ENCODE measurements at places on chromosomes 7 and 10.

- DNase-seq = no peak
Observed at GRCh38 chr10:119947300-119947699, 54.8 kb downstream of the SEC23IP start.

GRCh38 chr10:54203401-54203800, 597.6 kb downstream of the PCDH15 start:
- DNase-seq = no peak

- DNase-seq = no peak
Observed at GRCh38 chr7:134649226-134649775, 2.6 kb downstream of the BPGM start.

DNA sequence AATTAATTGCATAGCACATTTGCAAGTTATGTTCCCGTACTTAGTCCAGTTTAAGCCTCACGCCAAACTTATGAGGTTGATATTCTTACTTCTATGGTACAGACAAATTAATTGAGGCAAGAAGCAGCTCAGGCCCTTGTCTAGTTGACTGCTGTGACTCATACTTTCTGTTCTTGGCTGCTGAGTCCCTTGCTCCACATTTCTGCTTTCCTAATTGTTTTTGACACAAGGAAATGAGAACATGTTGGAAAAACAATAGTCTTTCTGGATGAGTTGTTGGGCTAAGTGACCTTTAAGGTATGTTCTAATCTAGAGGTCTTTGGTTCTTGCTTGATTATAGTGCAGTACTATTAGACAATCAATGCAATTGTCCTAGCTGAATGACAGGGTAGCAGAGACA, 331.8 kb downstream of the NRG3 start:
- DNase-seq = no peak

- no peak for DNase-seq
Observed at GRCh38 chr10:131006458-131007256, 304.9 kb downstream of the TCERG1L start.
